Foreskin fibroblast (primary cell): ENCODE measurements at places on chromosomes 6 and 20.
A peak's percentile ranks its signal among the peaks of the same experiment; 100 is the strongest.

- DNase-seq = peak; percentile 70
These were observed 91.7 kb upstream of the EPB41L1 start for GRCh38 chr20:36062799-36063198.

- DNase-seq = no peak
These were observed 437.3 kb downstream of the DHX35 start for GRCh38 chr20:39399463-39399862.

- DNase-seq = no peak
These were observed 915 bp downstream of the TMEM63B start for GRCh38 chr6:44128020-44128917.

- DNase-seq = no peak
These were observed 19.3 kb downstream of the MYLK4 start for GRCh38 chr6:2731281-2731909.

DNA sequence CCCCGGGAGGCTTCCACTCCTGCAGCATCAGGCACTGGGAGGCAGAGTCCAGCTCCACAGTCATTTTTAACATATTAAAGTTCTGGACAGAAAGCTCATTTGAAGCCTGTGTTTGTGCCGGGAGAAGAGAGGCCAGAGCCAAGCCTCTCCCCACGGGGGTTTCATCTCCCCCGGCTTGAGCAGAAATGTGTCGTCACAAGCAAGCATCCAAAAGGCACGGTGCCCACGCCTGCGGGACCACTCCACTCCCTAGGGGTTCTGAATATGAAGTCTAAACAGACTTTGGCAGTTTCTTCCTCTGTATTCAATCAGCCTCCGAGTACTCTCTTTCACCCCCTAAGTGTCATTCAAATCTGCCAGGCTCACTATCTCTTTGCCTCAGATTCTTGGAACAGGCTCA is 75.3 kb downstream of the STK35 start:
- no peak for DNase-seq

DNA sequence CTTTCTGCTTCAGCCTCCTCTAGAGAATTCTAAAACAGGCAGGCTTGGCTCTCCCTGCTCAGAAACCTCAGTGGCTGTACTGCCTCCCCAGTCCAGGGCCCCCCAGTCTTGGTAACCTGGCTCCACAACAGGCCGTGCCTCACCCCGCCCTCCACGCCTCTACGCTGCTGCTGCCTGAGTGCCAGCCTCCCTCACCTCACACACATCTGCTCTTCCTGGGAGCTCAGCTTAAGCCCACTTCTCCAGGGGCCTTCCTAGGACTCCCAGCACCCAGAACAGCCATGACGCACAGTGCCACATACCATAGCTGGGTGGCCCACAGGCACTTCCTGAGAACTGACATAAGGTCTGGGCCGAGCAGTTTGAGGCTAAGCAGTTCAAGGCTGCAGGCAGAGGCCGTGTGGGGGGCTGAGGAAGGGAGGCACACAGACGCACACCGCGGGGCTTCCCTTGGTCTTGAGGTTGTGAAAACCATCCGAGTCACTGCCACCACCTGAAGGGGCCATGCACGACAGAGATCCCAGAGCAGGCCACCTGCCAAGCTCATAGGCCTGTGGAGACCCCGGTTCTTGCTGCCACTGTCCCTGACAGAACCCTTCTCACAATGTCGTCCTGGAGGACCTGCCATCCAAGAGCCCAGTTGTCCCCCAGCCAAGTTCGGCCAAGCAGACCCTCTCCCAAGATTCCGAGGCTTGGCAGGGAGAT is 42.6 kb downstream of the DSTN start:
- DNase-seq = peak; percentile 67

GRCh38 chr6:28543651-28544610 is 18.2 kb downstream of the GPX5 start:
- peak; percentile 28 for DNase-seq

GRCh38 chr20:25580711-25581110 is 4.6 kb downstream of the NINL start:
- DNase-seq = peak; percentile 7

DNA sequence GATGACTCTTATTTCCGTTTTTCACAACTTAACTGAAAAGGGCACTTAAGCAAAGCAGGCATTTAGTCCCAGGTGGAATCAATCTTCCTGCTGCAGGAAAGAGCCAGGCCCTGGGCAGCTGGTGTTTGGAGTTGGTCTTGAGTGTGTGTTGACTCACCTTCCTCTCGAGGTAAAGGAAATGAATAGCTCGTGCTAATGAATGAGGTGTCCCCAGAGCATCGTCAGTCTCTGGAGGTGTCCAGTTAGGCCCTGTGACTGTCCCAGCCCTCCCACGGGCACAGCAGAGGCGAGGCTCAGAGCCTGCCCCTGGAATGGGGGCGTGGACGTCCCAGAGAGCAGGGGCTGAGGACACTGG is 277.7 kb downstream of the NRN1 start:
- peak; percentile 32 for DNase-seq

DNA sequence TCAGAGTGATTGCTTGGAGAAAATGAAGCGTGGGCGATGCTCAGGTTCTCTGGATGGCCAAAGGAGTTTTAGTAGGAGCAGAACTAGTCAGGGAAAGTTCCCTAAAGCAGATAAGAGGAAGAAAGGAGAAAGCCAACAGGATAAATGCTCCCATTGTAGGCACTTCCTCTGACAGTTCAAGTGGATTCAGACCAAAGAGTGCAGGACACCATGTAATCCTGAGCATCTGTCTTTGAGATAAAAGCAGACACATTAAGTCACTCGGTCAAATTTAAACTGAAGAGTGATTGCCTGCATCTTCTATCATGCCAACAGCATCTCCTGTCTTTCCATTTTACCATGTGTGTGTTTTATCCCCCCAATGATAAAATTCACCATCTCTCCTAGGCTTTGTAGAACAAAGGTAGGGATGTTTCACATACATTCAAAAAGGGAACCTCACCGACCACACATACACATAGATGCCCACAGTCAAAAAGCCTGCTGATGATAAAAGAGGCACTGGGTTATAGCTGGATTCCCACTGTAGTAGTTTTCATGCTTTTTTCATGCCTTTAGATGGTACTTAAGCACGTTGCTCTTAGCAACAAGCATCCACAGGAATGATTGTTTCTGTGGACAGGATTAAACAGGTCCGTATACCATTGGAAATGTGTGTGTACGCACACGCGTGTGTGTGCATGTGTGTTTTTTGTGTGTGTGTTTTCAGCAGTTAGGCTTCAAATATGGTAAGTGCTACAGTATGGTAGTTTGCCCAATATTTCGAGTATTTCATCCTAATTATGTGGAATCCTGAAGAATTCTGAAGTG is 7.0 kb downstream of the GRIK2 start:
- DNase-seq = no peak

GRCh38 chr6:159121486-159121885 is 47.7 kb upstream of the FNDC1 start:
- DNase-seq = no peak
